Renal cortical epithelial cell (primary cell): ENCODE measurements at places on chromosomes 6 and 20.

GRCh38 chr20:12591949-12592470, 416.8 kb upstream of the SPTLC3 start:
- no peak for DNase-seq

DNA sequence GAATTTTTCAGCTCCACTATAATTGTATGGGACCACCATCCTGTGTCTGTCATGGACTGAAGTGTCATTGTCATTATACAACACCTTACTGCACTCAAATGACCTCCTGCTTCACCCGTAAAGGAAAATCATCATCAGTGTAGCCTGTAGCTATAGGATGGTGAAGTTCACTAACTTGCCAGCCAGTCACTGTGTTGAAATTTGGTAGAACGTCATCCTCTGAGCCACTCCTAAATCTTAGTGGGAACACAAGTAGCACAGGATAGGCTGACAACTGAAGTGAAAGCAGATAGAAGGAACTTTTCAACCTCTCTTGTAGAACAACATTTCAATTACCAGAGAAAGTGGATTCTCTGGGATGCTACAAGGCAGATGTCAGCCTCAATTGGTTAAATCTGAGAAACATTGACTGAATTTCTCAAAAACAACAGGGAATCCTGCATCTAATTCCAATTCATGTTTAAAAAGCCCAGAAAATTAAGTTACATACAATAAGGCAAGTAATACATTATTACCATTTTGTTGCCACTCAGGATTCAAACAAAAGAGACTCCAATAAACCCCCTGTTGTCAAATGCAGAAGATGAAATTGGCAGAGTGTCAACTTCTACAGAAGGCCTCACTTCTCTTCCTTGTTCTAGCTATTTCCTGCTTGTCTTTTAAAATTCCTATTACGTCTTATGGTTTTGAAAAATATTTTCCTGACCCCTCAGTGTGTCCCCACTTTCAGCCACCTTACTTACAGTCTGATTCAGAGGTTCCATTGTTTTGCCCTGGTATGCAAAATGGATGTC, 647.9 kb upstream of the AGPAT4 start:
- DNase-seq: peak; percentile 9

GRCh38 chr6:166540631-166541331, 45.7 kb downstream of the RAMACL start:
- DNase-seq: no peak

DNA sequence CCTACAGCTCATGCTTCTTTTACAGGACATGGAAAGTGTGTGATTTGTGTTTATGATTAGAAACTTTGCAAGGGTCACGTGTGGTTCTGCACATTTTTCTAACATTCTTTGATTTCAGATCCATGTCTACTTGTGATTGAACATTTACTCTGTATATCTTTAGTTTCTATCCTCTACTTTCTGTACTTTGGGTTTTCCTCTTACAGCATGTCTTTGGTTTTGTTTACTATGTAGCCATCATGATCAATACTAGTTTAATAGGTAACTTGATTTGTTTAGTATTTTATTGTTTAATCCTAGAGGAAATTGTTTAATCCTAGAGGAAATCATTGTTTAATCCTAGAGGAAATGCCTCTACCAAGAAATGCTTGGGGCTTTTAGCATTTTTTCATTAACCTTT, 41.8 kb downstream of the XRN2 start:
- DNase-seq: no peak

DNA sequence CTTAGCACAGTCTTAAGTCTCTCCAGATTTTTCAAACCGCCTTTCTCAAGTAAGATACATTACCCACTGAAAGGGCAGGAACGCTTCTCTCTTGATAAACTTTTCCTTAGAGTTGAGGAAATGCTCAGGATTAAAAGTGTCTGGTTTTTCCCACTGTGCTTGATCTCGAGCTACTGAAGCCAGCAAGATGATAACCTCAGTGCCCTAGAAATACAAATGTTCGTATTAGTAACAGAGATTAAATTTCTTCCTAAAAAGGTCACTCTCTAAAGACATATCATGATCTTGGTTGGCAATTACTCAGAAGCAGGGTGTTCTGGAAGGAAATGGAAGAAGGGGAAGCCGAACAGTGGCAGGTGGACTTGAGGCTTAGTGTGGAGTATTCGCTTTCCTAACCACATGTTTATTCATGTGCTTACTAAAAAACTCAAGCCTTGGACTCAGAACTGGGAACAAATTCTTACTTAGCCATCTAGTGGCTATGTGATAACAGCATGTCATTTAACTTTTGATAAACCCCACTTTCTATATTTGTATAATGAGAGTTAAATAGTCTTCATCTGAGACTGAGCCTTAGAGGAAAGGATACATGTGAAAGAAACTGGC, 20.1 kb downstream of the C6orf141 start:
- peak; percentile 60 for DNase-seq

DNA sequence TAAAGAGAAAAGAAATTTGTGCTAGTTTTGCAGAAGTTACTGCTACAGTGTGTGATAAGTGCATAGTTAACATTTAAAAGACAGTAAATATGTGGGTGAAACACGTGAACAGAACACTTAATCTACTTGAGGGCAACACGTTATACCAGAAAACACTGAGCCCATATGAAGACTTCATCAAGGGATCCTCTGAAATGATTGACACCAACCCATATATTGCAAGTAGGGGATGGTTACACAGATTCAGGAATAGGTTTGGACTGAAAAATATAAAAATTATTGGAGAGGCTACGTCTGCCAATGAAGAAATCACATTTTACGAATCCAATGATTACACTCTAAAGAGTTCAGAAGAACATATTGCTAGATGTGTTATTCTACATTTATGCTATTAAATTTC, 185.6 kb downstream of the GPX5 start:
- DNase-seq: no peak

GRCh38 chr6:16483315-16483875, 245.0 kb downstream of the GMPR start:
- DNase-seq: no peak

DNA sequence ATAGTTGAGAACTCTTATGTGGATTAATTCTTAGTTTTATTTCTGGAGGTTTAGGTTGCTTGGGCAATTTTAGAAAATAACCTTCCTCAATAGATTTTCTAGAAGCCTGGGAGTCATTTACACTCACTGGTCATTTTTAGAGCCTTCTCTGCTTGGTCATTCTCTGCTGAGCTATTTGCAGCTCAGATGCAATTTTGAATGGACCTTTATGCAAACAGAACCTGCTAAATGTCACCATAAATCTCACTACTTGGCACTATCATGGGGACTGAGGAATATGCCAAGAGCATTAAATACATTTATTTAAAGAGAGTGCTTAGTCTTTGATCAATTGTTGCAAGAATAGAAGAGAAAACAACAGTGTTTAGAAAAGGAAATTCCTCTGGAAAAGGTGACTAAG, 154.0 kb downstream of the CLVS2 start:
- DNase-seq: no peak

DNA sequence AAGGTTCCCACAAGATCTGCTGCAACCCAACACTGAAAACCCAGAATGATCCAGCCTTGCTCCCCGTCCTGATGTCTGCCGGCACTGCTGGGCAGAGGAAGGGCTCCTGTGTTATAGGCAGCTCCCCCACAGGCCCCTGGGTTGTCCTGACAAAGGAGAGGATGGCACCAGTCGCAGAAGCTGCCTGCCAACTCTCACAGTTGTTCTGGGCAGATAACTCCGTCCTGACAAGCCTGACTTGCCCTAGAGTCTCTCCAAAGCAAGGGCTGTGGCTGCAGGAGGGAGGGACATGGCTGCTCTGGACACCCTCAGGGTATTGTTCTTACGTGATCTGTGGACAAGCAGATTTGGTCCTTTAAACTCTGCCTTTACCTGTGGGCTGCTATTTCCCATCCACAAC, 243.8 kb downstream of the CDH26 start:
- no peak for DNase-seq

DNA sequence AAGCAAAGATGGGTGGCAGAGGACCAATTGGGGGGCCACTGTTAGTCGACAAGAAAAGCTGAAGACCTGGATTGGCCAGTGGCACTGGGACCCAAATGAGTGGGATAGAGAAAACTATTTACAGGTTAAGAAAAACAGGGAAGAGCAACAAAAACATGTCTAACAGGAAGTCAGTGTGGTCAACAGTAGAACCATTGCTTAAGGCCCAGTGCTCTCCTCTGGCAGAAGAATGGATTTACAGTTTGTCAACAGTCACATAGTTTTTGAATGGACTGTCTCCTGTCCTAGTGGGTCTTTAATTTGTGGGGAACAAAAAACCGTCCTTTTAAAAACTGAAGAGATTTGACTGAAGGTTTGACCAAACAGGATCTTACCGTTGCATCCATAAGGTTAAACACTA, 12.1 kb upstream of the WTAP start:
- no peak for DNase-seq

GRCh38 chr6:94130478-94130877, 711.1 kb upstream of the EPHA7 start:
- peak; percentile 1 for DNase-seq

GRCh38 chr20:24445510-24446170, 23.8 kb upstream of the SYNDIG1 start:
- DNase-seq: no peak

DNA sequence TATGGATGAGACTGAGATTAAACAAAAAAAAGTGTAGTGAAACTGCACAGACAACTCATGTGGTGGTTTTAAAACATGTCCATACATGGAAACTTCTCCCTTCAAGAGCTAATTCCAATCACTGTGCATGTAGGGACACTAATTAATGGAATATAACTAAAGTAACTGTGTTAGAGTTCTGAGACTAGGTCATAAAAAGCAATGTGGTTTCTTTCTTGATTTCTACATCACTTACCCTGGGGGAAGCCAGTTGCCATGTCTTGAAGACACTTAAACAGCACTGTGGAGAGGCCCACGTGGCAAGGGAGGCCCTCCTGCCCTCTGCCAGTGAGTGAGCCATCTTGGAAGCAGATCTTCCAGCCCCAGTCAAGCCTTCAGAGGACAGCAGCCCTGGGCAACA, 118.2 kb upstream of the DST start:
- no peak for DNase-seq

GRCh38 chr20:23622839-23623343, 14.9 kb downstream of the CST3 start:
- peak; percentile 96 for DNase-seq

DNA sequence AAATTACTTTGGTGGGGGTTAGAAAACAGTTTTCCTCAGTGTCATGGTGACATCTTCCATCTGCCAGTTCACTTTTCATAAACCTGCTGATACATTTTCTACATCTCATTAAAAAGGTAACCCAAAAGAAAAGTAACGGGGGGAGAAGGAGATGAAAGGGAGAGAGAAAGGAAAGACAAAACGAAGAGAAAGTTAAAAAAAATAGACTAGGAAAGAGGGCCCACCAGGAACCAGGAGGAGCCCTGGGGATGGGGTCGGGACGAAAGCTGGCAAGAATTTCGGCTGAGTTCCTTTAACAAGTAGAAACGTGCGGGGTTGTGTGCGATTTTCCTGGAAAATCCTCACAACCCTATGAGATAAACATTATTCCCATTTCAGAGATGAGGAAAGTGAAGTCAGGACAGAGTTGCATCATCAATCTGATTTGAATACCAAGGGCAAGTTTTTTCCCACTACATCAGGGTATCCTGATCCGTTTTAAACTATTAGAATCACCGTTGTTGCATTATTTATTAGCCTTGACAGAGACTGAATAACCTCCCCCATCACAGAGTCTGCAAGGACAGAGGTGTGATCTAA, 53.4 kb upstream of the TPD52L1 start:
- DNase-seq: no peak

DNA sequence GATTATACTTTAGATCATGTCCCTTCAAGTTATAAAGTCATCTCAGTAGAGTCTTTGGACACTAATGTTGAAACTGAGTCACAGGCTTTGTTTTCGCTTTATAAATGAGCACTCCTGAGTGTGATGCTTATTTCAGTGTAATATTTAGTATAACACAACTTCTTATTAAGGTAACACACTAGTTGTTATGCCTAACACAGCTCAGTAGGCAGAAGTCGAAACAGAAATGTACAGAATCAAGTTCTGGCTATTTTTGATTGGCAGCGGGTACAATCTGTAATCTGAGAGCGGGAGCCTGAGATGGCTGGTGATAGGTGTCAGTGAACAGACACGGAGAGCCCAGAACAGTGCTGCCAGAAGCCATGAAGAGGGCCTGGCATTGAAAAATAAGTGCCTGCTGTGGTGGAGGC, 11.4 kb downstream of the HECA start:
- DNase-seq: no peak

GRCh38 chr20:58398254-58398653, 9.2 kb downstream of the VAPB start:
- no peak for DNase-seq

DNA sequence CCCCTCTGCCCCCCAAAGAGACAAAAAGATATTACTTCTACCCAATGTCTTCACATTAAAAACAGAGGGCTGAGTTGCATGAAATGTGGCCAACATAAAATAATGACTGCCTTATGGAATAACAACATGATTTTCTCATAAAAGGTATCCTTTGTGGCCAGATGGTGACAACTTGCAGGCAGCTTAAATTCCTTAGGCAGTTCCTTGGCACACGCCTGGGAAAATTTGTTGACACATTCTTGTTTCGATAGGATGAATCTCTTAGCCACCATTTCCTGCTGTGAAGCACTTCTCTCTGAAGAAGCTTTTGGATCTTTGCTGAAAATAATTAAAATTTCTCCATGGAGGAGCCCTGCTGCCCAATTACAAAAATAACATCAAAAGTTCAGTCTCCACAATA, 109.0 kb upstream of the COL21A1 start:
- DNase-seq: no peak

DNA sequence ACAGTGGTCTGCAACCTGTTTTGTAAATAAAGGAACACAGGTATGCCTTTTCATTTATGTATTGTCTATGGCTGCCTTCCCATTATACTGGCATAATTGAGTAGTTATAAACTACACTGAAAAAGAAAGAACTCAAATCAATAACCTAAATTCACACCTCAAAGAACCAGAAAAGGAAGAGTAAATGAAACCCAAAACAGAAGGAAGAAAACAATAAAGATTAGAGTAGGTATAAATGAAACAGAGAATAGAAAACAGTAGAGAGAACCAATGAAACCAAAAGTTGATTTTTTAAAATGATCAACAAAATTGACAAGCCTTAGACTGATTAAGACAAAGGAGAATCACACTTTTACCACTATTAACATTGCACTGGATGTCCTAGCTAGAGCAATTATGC, 34.7 kb downstream of the FAM184A start:
- DNase-seq: no peak

GRCh38 chr20:44666066-44666465, 14.6 kb upstream of the ADA start:
- no peak for DNase-seq
